Aorta (tissue), 5 donors: ENCODE measurements at places on chromosomes 1 and 21. TPM values are rescaled to one million over a fixed set of nuclear protein-coding genes. Genes with fewer than 3 reads are reported as not detected.

The EDARADD gene
- 0.27 TPM for total RNA-seq

The ADAMTSL4 gene
- 98.0 TPM for total RNA-seq

The ZRANB2 gene
- total RNA-seq, result 118 TPM

DNA sequence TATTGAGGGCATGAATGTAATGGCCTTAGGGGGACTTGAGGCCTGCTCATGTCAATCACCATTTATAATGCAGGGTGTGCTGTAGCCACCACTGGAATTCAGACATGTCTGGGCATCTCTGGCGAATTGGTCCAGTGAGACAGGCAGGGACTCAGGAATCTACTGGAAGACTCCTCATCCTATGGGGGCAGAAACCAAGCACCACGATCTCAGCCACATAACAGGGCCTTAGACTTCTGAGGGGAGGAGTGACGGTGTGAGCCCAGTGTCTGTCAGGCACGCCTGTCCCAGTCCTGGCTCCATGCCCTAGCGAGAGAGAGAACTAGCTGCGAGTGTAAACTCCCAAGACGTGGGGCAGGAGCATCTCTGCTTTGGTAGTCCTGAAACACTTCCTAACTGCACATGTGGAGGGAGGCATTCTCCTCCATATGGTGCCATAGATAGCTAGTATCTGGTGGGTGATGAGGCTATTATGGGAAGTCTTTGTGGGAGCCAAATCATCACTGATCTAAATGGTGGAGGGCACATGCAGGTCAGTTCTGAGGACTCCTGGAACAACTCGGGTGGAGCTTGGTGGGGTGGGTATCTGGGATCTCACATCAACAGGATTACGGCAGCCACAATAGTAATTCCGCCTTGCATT lies 29.8 kb upstream of the KIAA0040 start:
- no peaks in the 10 kb centered on the region for H3K36me3 ChIP-seq
- no peaks in the 10 kb centered on the region for H3K4me1 ChIP-seq
- no peaks in the 10 kb centered on the region for H3K27me3 ChIP-seq
- H3K4me3 ChIP-seq, result no peak overlapping the region
- H3K27ac ChIP-seq, result no peak overlapping the region
